Temporal lobe (tissue), 4 donors: ENCODE measurements at places on chromosomes 4 and X. TPM values are rescaled to one million over a fixed set of nuclear protein-coding genes. Genes with fewer than 3 reads are reported as not detected.

The CITED1 gene
- total RNA-seq = 3.2 TPM

The EDNRA gene
- total RNA-seq = 5.4 TPM

The NDUFB11 gene
- 46.0 TPM for total RNA-seq

The WDR1 gene
- 59.7 TPM for total RNA-seq

The XPNPEP2 gene
- total RNA-seq = under 0.01 TPM

The PNMA6F gene
- total RNA-seq = 0.49 TPM

The IL2RG gene
- total RNA-seq = 0.25 TPM

The ETDA gene
- not detected for total RNA-seq

The GSX2 gene
- 1.7 TPM for total RNA-seq

The PKD2 gene
- 35.4 TPM for total RNA-seq
